Spleen (tissue), 13 donors: ENCODE measurements at places on chromosomes 5 and 9.
A peak's percentile ranks its signal among the peaks of the same experiment; 100 is the strongest.

DNA sequence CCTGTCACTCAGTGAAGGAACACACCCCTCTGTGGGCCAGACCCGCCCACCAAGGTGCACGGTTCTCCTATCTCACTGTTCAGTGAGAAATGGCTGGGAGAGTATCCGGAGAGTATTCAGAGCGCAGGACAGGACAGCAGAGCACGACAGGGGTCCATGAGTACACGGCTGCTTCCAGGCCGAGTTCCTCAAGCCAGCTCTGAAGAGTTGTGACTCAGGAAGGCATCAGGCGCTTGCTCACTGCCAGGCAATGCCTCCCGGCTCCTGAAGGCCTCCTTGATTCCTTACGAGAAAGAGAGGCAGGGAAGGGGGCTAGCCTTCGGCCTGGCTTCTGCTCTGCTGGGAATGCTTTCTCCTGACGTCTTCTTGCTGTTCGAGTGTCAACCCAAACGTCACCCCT, 132.1 kb upstream of the PPP1R26 start:
- DNase-seq: no peak

- no peak for DNase-seq
Measured at GRCh38 chr5:169521366-169521983, 62.1 kb upstream of the SPDL1 start.

DNA sequence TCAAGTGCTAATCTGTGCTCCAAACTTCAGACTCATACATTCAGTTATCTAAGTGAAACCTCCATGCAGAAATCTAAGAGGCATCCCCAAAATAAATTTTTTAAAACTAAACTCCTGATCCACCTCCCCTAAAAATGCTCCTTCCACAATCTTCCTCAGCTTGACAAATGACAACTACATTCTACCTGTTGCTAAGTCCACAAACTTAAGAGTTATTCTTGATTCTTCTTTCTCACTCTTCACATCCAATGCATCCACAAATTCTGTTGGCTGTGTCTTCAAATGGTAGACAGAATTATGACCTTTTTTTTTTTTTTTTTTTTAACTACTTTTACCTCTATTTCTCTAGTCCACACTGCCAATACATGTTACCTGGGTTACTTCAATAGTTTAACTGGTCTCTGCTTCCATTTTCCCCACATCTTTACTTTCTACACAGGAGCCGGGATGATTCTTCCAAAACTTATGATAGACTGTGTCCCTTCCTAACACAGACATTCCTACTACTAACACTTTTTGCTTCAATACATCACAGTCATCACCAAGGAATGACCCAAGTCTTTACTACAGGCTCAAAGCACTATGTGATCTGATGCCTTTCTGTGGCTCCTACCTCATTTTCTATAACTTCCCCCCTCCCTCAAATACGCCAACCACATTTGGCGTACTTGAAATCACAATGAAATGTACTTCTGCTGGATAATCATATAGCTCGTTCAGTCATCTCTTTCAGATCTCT, 143.6 kb downstream of the PDE4D start:
- DNase-seq: no peak

DNA sequence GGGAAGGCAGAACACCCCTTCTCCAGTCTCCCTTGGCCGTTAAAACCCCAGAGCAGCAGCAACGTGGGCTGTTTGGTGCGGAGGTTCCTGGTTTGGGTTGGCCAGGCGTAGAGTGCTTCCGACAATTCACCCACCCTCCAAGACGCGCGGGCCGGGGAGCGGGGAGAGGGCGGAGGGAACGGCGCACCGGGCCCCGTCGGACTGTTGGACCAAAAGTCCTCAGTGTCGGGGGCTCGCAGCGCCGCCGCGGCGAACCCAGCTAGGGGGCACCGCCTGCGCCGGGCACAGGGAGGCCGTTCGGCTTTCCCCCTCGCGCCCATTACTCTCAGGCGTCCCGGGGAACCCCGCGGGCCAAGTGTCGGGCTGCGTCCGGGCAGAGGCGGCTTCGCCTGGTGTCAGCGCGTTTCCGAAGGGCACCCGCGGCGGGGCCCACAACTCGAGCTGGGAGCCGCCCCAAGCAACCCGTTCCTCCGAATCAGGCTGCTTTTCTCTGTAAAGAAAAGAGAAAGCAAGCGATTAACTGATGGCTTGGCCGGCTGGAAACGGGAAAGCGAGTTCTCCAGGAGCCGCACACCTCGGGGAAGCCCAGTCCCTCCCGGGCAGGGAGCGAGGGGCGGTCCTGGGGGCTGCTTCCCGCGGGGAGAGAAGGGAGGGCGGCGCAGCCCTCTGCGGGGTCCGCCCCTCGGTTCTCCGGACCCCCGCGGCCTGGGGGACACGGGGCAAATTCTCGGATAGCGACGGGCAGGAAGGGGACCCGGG, 145.5 kb downstream of the ERCC6L2 start:
- DNase-seq: peak; percentile 86

GRCh38 chr5:68343421-68343826, 127.9 kb downstream of the PIK3R1 start:
- no peak for DNase-seq

DNA sequence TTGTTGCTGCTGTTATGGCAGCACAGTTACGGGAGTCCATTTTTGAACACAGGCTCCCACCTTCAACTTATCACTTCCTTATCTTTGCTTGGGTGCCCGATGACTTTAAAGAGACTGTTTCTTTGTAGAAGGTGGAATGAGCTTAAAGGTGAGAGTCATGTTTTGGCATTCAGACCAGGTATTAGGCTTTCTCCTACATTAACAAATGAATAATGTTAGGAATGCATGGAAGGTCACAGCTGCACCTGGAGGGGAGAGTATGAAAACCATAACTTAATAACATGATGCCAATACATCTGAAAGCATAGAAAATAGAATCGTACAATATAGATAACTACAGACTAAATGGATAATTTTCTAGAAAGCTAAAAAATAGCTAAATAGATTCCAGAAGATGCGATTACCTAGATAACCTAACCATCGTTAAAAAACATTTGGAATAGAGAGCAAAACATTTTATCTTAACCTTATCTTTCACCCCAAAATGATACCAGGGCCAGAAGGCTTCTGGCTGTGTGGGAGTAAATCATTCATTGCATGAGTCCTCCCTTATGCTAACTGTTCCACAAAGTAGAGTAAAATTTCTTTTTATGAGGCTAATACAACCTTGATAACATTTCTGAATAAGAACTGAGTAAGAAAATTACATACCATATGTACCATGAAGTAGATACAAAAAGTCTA, 126.2 kb upstream of the ADCY2 start:
- no peak for DNase-seq

DNA sequence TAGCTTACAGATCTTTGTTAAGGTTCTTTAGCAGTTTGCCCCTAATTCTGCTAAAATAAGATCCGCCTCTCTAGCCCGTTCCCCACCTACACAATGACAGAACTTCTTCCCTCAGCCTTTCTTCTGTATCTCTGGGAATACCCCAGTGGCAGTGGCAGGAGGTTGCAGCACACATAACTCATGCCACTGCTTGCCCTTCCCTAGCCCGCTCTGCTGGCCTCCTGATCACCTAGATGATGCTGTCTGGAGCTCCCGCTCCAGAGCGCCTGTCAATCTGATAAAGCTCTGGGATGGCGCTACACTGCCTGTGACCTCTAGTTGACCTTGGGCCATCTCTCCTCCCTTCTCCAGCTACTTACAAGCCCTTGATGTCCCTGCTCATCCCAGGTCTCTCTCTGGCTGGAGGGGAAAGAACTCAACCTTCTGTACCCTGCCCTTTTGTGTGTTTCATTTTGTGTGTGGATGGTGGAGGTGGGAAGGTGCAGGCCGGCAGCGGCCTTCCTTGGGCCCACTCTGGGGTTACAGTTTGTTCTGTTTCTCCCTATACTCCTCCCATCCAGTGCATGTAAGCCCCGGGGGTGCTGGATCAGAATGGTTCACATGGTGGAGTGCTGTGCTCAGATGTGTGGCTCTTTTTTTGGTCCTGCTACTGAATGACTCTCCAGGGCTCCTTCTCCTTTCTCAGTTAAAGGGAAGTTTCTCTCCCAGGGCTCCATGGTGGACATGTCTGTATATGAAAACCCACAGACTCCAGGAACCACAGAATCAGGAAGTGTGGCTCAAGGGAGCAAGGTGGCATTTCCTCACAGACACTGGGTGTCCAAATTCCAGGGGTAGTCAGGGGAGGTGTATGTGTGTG, 29.1 kb downstream of the MTX3 start:
- no peak for DNase-seq

DNA sequence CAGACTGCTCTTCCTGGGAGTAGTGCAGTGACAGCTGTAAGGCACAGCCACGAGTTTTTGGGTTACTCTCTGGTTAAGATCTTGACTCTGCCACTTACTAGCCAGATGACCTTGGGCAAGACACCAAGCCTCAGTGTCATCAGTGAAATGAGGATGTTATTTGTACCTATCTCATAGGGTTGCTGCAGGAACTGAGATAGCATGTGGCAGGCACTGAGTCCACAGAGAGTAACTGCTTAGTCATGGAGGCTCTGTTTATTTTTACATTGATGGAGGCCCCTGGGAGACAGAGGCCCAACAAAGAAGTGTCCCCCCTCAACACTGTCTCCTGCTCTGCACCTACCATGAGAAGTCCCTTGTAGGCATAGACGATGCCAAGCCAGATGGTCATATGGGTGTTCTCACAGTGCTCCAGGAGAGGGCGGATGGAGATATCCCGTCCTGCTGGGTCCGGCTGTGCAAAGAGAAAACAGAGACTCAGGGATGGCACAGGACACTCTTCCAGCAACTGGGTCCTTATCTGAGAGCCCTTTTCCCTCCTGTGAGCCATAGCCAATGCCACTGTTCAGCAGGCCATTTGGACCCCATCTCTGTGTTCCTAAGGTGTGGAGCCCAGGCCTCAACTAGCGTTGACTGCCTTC, 55.4 kb upstream of the TBC1D2 start:
- DNase-seq: peak; percentile 36

- DNase-seq: peak; percentile 83
Measured at GRCh38 chr5:170183816-170184687, 48.7 kb upstream of the C5orf58 start.

- DNase-seq: no peak
Measured at GRCh38 chr9:99947395-99947794, 40.9 kb downstream of the STX17 start.

DNA sequence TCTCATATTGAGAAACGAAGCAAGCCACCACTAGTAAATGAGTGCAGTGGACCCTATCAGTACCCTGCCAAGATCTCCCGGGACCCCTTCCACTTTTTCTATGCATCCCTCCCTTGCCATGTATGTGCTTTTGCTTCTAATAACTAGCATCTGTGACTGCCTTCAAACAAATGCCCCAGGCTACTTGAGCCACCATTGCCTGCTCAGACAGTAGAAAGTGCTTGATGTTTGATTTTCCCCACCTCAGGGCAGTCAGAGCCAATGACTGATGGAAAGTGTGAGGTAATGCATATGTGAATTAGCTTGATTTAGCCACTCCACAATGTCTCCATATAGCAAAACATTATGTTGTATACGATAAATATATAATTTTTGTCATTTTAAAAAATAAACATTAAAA, 797.3 kb upstream of the ACO1 start:
- no peak for DNase-seq

- DNase-seq: no peak
Measured at GRCh38 chr9:108568093-108568492, 287.7 kb downstream of the ACTL7B start.
